ENCODE measurements at places on chromosomes 5 and 9.

GRCh38 chr5:126871441-126871840 is 94.5 kb downstream of the LMNB1 start:
- DNase-seq, result no peak

DNA sequence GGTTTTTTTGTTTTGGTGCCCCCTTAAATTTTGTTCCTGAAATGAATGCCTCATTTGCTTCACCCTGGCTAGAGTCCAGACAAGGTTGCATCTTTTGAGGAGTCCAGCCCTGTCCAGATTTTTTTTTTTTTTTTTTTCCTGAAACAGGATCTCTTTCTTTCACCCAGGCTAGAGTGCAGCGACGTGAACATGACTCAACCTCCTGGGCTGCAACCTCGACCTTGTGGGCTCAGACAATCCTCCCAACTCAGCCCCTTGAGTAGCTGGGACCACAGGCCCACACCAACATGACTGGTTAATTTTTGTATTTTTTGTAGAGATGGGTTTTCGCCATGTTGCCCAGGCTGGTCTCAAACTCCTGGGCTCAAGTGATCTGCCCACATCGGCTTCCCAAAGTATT is 469.0 kb upstream of the BRINP1 start:
- DNase-seq, result no peak

DNA sequence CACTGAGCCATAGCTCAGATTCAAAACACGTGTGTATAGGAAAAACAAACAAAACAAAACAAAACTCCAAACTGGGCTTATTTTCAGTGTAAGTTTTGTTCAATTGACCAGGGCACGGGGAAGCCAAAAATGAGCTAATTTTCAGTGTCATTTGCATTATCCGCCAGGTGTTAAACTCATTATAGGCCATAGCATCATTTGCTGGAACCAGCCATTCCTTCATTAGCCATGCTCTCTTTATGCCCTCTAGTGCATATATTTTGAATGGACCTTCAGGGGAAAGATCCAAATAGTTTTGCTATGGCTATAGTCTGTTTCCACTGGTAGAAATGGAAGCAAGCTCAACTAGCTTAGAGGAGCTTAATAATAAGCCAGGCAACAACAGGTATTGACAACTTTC is 1205.2 kb upstream of the DMAC1 start:
- DNase-seq, result no peak

DNA sequence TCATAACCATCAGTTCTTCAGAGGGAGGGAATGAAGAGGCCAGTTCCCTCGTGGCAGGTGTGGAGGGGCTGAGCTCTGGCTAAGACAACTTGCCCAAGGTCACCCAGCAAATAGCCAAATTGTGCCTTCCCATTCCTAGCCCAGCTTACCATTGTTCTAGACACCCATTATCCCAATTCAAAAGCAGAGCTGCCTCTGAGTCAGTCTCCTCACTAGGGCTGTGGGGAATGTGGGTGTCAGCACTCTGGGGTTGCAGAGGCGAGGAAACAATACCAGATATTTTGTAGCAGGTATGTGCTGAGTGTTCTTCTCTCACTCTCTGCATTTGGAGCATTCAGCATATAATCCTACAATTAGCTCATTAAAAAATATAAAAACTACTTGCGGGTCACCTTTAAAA is 270.8 kb downstream of the PSAT1 start:
- DNase-seq, result no peak

GRCh38 chr5:54646356-54647101 is 129.0 kb downstream of the SNX18 start:
- DNase-seq, result peak; percentile 14

- DNase-seq, result no peak
Observed at GRCh38 chr5:158814521-158814920, 285.2 kb downstream of the EBF1 start.

DNA sequence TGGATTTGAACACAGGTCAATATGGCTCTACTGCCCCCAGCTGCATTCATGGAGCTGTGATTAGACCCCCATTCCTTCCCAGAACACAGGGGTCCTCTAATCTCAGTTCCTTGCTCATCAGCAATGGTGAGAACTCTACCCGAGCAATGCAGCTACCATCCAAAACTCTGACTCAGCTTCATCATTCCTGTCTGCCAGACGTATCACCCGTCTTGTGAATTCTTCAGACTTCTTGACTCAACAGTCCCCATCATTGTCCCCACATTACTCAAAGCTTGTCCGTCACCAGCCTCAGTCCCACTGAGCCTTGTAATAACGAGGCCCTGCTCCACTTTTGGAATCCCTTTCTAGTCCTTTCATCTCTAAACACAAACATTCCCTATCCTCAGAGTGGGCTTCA is 36.3 kb upstream of the STX17 start:
- DNase-seq, result no peak

GRCh38 chr5:176594554-176594953 is 15.4 kb downstream of the GPRIN1 start:
- DNase-seq, result no peak

DNA sequence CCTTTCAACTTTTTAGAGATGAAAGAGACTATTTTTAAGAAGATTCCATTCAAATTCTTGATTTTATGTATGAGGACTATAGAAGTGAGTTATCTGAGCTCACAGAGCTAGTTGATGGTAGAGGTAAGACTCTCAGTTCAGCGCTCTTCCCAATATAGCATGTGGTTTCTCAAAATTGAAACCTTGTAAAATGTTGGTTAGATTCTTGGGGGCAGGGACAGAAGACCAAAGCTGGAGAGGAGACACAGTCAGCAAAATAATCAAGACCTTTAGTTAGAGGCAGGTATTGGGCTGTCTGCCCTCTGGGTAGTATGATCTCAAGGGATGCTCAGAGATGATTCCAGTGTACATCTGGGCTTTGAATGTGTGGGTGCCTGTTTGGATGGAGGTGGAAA is 246.4 kb downstream of the SH3GL2 start:
- DNase-seq, result no peak

DNA sequence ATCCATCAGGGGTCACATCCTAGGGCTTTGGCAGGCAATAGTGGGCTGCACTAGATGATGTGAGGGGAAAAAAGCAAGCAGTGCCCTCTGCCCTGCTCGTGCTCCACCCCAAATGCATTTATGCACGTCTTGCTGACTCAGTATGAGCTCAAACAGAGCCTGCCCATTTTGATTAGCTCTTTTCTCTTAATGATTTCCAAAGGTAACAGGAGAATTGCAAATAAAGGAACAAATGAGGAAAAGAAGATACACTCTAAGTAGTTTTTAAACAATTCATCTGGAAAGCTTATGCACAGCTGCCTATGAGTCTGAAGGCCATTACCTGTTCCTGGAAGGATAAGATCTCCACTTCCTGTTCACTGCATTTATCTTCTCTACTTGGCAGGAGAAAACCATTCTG is 364.2 kb downstream of the TMEM232 start:
- DNase-seq, result no peak

GRCh38 chr5:15796557-15796956 is 296.6 kb downstream of the FBXL7 start:
- DNase-seq, result no peak

GRCh38 chr5:169914766-169915165 is 65.5 kb downstream of the INSYN2B start:
- no peak for DNase-seq

GRCh38 chr9:27365707-27366376 is 68.9 kb upstream of the EQTN start:
- DNase-seq, result no peak

DNA sequence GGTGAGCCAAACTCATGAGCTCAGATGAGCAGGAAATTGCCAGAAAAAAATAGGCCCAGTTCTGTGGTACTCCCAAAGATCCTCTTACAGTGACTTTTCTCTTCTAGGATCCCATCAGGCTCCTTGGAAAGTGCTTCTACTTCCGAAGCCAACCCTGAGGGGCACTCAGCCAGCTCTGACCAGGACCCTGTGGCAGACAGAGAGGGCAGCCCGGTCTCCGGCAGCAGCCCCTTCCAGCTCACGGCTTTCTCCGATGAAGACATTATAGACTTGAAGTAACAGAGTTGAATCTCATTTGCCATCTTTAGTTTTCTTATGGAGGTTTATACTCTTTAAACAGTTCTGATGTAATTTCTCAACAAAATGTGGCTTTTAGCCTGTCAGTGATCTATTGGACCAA is 4.0 kb upstream of the SLC2A8 start:
- no peak for DNase-seq

- DNase-seq, result no peak
Observed at GRCh38 chr5:139910901-139911300, 115.3 kb downstream of the PSD2 start.

GRCh38 chr5:172453206-172453985 is 929 bp downstream of the SH3PXD2B start:
- no peak for DNase-seq

DNA sequence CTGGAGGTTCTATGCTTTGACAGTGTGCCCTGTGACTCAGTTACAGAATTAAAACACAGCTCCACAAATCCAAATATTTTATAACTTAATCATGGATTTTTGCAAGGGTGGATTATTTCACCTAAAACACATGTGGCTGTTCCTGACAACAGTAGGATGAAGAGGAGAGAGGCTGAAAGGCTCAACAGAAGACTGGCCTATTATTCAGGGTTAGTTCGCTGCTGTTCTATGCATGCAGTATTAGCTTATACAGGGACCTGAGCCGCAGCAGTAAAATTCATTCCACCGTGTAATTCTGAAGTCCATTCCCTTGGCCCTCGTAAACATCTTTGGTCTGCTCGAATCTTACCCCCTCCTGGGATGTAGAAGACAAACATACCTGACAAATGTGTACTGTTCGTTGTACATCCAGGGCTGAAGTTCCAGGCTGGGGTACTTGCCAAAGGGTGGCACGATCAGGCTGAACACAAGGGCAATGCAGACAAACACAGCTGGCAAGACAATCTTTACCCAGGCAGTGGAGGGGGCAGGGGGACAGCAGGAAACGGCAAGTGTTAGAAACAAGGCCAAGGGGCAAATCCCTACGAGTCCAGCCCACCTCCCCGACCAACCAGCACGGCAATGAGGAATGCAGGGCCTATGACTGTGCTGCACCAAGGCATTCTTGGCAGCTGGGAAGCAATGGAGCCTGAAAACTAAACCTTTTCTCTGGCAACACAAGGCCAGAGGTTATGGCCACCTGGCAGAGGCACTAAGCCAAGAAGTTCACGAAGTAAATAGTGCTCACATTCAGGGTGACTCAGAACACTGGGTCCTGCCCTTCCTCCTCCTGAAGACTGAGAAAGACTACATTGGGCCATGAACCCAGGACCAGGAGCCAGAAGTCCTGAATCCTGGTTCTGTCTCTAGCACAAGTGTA is 46.8 kb downstream of the NIPSNAP3B start:
- DNase-seq, result no peak

- DNase-seq, result no peak
Observed at GRCh38 chr5:93249651-93250289, 331.2 kb downstream of the NR2F1-AS1 start.

- no peak for DNase-seq
Observed at GRCh38 chr5:66981266-66982055, 215.1 kb downstream of the CD180 start.

DNA sequence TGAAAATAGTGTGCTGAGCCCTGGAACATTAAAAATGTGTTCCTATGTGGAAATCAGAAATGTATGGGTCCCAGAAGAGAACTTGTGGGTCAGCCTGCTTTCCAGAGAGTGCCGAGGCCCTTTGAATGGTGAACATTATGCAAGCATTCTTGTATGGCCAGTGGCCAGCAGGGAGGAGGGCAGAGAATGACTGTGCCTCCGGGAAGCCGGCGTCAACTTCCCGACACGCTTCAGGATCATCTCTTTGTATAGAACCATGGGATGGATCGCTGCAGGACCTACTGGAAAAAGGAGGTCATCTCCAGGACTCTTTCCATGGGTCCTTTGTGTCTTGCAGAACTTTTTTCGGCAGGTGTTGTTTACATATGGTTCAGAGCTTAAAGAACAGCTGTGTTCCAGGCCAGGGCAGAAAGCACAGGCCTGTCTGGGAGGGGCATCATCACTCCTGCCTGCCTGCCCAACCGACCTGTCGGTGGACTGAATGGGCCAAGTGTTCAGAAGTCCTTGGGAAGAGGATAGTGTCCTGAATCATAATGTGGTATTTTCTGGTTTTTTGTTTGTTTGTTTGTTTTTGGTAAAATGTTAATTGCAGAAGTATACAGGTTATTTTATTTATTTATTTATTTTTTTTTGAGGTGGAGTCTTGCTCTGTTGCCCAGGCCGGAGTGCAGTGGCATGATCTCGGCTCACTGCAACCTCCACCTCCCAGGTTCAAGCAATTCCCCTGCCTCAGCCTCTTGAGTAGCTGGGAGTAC is 9.0 kb downstream of the PRRC2B start:
- DNase-seq, result no peak

DNA sequence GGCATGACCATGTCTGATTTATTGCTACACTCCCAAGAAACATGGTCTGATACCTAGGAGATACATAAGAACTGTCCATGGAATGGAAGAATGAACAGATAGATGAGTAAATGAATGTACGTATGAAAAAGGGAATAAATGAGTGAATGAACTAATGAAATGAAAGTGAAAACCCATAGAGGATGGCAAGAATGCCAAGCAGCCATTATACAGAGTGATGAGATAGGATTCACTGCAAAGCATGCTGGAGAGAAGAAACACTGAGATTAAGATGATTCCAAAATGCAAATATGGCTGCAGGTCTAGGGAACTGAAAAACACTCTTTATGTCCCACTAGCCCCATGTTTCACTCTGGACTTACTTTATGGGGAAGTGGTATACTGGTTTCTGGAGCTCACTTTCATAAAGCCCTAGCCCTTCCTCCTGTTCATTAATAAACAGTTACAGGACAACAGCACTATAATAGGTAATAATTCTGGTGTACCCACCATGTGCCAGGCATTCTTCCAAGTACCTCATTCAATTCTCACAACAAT is 170.3 kb upstream of the RAD23B start:
- DNase-seq, result no peak

DNA sequence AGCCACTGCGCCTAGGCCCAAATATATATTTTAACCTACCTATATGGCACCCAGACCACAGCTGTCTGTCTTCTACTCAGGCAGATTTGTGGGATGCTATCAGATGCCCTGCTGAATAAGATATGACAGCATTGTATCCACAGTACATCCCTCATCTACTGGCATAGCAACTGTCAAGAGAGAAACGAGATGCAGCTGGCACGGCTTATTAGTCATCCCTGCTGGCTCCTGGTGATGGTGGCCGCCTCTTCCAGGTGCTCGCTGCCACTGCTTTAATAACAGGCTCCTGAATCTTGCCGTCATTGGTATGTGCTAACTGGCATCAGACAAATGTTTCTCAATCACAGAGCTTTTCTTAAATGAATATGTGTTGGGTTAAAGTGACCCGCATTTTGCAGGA is 34.0 kb downstream of the B4GALT1 start:
- no peak for DNase-seq

- DNase-seq, result no peak
Observed at GRCh38 chr9:27471789-27472188, 52.3 kb upstream of the IFNK start.

GRCh38 chr5:71894091-71894490 is 175.0 kb downstream of the CARTPT start:
- no peak for DNase-seq

DNA sequence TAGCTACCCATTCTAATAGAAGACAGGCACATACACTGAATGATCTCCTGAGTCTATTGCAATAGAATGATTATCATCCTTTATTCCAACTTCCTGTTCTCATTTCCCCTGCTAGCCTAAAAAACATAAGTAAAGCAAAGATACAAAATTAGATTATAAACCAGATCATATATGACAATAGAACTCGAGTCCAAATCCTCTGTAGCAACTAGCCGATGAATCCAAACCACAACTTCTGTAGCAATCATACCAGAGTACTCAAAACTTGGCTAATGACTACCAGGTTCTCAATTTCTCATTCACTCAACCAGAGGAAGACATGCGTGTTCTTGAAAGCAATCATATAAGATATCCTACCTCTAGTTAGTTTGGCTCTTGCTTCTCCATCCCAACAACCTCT is 622.1 kb downstream of the PSAT1 start:
- DNase-seq, result no peak

Data from stimulated activated CD4-positive, alpha-beta T cell treated with anti-CD3 and anti-CD28 coated beads, TNF-alpha, amount 100 ng/mL, for 1 hour (primary cell).